Fibroblast of lung (primary cell): ENCODE measurements at places on chromosomes 16 and 17. TPM values are rescaled to one million over a fixed set of nuclear protein-coding genes. Genes with fewer than 3 reads are reported as not detected.

- no peak for DNase-seq
Measured at GRCh38 chr17:67433248-67433924, 56.3 kb downstream of the PITPNC1 start.

- no peak for DNase-seq
Measured at GRCh38 chr17:56206351-56206750, 53.1 kb downstream of the ANKFN1 start.

ZSCAN10 gene
- not detected in 2 replicates for total RNA-seq

DNA sequence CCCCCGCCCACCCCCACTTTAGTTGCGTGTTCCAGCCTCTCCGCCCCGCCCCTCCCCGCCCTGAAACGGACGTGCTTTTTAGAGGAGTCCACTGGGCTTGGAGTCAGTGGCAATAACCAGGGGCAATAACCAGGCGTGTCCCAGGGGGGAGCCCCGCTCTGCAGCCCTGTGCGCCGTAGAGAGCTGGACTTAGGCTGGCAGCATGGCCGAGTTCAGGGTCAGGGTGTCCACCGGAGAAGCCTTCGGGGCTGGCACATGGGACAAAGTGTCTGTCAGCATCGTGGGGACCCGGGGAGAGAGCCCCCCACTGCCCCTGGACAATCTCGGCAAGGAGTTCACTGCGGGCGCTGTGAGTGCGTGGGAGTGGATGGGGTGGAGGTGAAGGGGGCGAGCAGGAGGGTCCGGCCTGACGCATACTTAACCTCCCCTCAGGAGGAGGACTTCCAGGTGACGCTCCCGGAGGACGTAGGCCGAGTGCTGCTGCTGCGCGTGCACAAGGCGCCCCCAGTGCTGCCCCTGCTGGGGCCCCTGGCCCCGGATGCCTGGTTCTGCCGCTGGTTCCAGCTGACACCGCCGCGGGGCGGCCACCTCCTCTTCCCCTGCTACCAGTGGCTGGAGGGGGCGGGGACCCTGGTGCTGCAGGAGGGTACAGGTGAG, at the start of gene ALOX15B:
ALOX15B (plus strand) TSS at position 106 of the 657 bp plus-strand sequence; CDS start at position 203, 97 bp downstream.
- DNase-seq = no peak

PERCC1 gene
- not detected in 2 replicates for total RNA-seq

INO80E gene
- 16.3 and 18.5 TPM in 2 replicates for total RNA-seq

C16orf86 gene
- 5.6 and 9.2 TPM in 2 replicates for total RNA-seq

DNA sequence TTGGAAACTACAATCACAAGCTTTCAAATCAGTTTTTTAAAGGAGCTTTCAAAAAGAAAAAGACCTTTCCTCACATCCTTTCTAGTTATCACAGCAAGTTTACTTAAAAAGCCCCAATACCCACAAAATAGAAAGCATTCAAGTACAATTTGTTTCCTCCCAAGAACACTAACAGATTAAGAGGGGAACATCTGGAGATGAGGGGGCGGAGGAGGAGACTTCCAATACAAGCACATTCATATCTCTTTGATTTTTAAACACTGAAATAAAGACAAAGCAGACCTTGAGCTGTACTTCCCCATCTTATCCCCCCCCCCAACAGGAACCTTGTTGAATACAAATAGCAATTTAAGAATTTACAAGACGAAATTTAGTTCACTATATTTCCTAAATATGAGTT, 2.0 kb downstream of the YWHAE start:
- DNase-seq = no peak

GRCh38 chr17:31629696-31630470, 229.2 kb downstream of the COPRS start:
- peak; percentile 91 for DNase-seq

DNA sequence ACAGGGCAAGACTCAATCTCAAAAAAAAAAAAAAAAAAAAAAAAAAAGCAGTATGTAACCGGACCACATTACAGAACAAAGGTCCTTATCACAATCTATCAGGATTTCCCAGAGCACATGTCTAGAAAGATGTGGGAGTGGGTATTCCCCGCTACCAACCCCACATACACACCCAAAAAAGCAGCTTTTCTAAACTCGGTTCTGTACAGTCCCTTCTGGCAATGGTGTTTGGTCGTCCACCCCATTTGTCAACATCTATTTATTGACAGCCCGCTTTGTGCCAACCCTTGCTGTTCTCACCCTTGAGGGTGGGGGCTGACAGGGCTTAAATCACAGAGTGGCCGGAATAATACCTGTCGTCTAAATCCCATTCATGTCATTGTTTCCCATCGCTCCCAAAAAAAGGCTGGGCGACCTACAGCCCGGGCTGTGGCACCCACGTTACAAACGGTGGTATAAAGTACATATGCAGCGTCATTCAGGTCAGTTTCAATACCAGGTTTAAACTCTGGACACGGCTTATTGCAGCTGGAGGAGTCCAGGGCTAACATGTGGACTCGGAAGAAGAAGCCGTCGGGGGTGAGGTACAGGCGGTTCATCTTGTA, 3.6 kb downstream of the C17orf58 start:
- no peak for DNase-seq
